ENCODE measurements at places on chromosomes 1 and 21.
A peak's percentile ranks its signal among the peaks of the same experiment; 100 is the strongest.

DNA sequence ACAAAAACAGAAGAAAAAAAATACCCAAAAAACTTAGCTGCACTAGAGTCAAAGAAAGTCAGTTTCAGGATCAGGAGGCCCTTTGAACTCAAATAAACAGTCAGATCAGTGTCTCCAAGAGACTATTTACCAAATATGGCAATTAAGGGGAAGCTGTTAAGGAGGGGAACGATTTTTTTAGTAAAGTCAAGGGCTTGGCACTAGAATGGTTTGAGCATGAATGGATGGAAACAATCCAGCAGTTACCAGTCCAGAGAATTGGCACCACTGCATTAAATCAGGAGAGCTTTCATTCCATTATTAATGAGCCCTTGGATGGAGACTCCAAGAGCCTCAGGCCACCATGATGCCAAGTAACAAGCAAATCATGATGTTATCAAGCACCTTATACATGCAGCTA lies 7.2 kb downstream of the TRAPPC3 start:
- no peak for DNase-seq

GRCh38 chr1:93620841-93621210 lies 60.8 kb downstream of the BCAR3 start:
- no peak for DNase-seq

GRCh38 chr1:88608139-88608943 lies 75.7 kb upstream of the PKN2 start:
- DNase-seq = peak; percentile 55

DNA sequence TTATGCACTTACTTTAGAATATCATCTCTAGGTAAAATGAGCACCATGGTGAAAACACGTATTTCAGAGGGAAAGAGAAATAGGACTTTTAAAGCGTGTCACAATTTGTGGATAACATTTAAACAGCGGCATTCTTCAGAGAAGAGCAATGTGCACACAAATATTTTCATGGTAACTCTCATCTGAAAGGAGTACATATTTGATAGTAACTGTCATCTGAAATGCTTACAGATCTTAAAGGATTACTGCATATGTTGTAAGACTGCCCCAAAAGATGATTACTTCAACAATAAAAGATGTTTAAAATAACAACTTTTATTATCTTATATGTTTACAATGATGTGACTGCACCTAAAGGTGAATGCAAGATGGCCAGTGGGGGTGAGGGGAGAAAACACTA lies 408.8 kb downstream of the PLA2G4A start:
- peak; percentile 68 for DNase-seq

DNA sequence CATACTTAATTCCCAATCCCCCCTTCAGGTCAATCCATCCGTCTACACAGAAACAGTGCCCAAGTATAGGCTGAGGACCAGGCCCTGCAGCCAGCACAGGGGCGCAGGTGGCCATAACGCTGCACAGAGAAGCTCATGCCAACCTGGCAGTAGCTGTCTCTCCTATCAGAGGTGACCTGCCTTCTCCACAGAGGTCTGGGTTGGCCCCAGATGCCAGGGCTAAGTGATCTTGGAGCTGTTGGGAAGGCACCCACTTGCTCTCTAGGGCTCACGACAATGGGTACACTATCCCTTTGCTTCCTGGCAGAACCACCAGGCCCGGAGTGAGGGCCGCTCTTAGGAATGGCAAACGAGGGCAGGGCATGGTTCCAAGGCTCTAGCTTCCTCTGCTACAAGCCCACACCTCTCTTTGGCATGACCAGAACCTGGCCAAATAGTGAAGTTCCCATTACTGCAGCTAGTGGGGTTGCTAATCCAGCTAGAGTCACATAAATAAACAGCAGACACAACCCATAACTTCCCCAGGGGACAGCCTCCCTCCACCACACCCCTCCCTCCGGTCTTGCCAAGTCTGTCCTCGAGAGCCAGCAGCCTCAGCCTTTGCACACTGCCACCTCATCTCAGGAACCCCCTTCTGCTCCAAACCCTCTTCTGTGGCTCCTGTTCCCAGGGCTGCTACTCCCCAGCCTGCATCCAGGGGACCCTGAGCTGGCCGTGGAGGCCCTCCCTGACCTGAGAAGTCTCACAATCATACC lies 113.0 kb downstream of the GLIS1 start:
- DNase-seq = no peak

DNA sequence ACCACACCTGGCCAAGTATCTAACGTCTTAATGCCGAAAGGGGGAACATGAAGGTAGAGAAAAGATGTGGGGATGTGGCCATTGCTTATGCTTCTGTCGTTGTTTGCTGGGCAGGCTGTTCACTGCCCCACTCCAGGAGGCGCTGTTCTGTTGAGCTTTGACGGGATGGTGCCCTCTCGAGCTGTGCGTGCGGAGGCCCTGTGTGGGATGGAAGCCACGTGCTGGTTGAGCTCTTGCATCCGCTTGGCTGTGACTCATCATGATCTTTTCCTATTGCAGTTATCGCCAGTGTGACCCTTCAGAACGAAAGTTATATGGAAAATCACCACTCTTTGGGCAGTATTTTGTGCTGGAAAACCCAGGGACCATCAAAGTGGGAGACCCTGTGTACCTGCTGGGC lies 26.3 kb downstream of the MTARC1 start:
- DNase-seq = no peak

DNA sequence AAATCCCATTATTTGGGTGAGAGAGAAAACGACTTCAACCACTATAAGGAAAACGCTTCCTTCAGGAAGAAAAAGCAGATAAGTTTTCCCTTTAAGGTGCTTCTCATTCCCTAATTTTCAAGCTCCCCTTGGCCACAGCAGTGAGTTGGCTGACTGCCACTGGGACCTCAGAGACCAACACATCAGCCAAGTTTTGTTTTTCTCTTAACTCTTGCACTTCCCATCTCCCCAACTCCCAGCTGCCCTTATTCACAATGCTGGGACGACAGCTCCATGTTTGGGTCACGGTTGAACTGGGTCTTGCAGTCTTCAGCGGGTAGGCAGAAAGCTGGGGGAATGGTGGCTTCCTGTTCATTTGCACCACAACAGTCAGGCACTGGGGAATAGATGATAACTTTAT lies 18.9 kb downstream of the SGIP1 start:
- no peak for DNase-seq

DNA sequence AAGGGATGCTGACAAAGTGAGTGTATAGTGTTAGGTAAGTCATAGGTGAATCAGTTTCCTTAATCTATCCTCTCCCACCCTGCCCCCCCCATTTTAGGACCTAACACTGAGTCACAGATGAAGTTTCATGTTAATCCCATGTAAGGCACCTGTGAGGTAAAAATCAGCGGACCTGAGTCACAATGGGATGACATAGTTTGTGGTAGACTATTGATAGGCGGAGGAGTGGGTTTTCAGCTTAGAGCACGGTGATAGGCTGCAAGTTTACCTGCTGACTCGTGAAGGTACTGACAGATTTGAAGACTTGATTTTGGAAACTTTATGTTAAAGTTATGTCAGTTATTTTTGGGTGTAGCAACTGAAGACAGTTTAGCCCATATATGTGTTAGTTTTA lies 1.7 kb downstream of the TOR1AIP1 start:
- DNase-seq = peak; percentile 72

- no peak for DNase-seq
Measured at GRCh38 chr1:219138747-219139146, 34.9 kb upstream of the LYPLAL1 start.

DNA sequence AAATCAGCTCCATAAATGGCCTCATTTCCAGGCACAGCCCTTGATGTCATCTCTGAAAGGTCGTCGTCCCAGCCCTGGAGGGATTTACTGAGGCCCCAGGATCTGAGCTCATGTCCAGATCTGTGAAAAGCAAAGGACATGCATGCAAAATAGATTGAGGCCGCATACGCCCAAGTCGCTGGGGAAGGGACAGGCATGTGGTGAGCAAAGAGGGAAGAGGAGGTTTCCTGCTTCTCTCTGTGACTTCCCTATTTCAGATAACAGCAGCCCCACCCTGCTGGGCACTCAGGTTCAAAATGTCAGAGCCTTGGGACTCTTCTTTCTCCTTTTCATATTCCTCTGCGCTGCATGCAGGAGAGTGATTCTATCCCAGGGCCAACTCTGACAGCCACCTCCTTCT lies 197.2 kb downstream of the ADSS2 start:
- DNase-seq = no peak

- DNase-seq = peak; percentile 52
Measured at GRCh38 chr1:94883691-94884090, 43.2 kb downstream of the CNN3 start.

- DNase-seq = peak; percentile 64
Measured at GRCh38 chr1:238052496-238053266, 162.0 kb upstream of the ZP4 start.

GRCh38 chr1:176199707-176200106 lies 7.4 kb downstream of the COP1 start:
- DNase-seq = no peak

- DNase-seq = peak; percentile 39
Measured at GRCh38 chr1:78236716-78237115, 190.9 kb downstream of the GIPC2 start.

DNA sequence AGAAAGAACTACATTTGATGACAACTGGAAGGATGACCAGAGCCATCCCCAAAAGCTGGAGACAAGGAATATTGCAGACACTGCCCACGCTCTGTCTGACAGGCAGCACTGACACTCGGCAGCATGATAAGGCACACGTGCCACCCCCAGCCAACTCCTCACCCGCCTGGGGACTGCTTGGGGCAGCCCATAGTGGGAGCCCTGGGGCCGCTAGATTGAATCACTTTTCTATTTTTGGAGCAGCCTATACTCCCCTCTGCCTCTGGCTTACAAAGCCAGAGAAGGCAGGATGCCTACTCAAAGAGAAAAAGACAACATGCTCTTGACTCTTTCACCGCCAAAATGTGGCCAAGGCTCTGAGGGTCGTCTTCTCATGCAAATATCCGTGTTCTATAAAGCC lies 1.3 kb downstream of the SMG5 start:
- peak; percentile 62 for DNase-seq

DNA sequence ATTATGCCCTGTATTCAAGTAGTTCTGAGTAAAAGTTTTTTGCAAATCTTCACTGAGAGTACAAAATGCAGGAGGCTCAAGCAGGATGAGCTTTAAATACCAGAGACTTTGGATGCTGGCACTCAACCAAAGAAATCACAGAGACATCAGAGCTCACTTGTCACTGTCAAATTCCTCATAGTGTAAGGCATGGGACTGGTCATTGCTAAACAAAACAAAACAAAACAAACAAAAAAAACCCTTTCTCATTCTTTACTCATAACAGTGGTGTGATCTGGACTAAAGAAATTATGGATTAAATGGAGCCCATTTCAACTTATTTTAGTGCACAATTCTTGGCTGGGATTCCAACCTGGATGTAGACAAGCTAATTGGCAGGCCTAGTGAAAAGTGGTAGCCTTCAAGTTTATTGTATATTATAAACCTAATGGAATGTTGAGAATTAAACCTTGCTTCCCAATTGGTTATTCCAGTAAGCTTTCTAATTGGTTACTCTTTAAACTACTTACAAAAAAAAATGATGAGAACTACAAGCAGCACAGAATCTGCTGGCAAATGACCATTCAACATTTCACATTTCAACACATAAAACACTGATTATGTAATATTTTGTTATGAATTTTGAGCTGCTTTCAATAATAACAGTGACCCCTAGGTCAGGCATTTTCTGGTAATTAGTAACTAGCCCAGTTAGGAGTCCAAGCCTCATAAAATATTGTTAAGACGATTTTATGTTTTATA lies 30.6 kb upstream of the NEK7 start:
- peak; percentile 48 for DNase-seq

DNA sequence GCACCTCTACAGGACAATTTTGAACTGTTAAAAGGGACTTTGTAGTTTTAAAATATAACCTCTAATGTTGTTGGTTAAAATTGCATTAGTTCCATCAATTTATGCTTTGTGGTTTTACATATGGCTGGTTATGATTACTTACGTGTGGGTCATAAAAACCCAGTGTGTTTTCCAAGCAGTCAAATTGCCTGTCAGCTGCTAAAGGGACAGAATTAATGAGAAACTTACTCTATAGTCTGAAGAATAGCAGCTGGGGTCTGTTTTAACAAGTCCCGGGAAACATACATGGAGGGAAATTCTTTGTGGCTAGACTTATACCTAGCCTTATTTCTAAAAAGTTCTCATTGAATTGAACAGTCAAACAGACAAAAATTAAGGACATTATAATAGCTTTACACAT lies 820.9 kb upstream of the ADGRL4 start:
- no peak for DNase-seq

GRCh38 chr1:50155541-50155940 lies 46.8 kb downstream of the ELAVL4 start:
- DNase-seq = no peak

DNA sequence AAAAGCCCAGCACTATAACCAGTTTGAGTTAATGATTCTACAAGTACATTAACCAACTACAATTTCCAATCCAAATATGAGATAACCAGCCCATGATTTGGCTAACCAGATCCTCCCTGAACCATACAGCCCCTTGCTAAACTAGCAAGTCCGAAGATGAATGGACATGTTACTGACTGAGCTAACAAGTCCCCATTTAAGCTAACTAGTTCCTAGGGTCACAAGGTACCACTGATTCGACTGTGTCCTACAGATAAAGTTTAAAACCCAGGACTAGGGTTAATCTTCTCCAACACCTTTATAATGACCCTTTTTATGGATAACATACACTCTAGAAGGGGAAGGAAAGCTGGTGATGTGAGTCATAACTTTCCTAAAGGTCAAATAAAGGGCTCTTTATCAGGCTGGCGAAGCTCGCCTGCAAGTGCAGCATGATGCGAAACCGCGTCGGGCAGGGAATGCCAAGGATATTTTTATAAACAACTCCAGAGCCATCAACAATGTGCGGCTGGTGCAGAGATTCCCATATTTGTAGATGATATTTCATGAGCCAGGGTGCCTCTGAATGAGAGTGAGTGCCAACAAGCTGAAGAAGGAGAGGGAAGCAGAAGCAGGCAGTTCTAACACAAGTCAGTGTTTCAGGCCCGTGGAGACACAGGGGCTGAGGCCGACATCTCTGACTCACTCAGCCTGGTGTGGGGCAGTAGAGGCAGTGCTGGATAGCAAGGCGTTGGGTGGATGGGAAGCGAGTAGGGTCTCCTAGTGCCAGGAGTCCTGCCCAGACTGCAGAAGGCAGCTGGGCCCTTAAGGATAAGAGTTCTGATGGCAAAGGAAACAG lies 75.6 kb upstream of the ROR1 start:
- no peak for DNase-seq

GRCh38 chr1:218742467-218743262 lies 397.5 kb downstream of the TGFB2 start:
- DNase-seq = peak; percentile 67

DNA sequence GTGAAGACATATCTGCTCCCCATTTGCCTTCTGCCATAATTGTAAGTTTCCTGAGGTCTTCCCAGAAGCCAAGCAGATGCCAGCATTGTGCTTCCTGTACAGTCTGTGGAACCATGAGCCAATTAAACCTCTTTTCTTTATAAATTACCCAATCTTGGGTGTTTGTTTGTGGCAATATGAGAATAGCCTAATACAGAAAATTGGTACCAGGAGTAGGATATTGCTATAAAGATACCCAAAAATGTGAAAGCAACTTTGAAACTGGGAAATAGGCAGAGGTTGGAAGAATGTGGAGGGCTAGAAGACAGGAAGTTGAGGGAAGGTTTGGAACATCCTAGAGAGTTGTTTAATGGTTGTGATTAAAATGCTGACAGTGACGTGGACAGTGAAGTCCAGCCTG lies 90.8 kb downstream of the HHIPL2 start:
- no peak for DNase-seq

All from ELR (cell line).